ENCODE measurements at places on chromosomes 2 and 18.

GRCh38 chr2:9484533-9484932 lies 10.2 kb downstream of the IAH1 start:
- no peak for DNase-seq

DNA sequence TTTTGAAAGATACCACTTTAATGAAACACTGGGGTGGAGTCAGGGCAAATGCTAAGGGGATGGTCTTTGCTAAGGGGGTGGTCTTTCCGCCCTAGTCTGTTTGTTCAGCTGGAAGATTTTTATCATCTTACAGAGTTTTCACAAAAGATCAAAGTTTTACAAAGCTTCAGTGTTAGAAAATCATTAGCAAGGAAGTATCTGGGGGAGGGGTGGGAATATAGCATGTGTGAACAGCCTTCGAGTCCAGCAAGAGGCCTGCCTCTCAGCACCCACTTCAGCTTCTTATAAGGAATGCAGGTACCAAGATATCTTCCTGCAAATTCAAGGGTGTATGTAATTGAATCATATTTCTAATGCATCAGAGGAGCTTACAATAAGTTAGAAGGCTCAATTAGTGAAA lies 112.9 kb downstream of the RAPGEF4 start:
- DNase-seq, result no peak

DNA sequence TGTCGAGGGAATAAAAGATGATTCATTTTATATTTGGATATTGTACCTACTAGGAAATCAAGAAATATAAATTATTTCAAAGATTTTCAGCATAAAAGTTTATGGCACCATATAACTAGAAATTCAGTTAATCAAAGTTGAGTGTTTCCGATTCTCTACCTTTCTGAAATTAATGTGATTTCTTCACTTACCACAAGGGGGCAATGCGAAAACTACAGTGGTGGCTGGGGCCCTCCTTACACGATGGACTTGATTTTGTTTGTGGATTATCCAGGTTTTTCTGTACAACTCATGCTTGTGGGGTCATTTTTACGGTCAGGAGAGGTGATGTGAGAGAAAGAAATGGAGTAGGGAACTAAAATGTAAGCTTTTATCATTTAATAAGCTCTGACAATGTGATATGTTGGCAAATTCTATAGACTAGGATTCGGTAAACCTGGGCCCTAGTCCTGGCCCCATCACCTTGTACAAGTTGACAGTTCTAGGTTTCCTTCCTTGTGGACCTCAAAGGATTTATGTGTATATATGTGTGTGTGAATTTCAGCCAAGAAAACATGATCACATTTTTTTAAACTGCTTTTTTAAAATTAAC lies 47.6 kb downstream of the G6PC2 start:
- no peak for DNase-seq

DNA sequence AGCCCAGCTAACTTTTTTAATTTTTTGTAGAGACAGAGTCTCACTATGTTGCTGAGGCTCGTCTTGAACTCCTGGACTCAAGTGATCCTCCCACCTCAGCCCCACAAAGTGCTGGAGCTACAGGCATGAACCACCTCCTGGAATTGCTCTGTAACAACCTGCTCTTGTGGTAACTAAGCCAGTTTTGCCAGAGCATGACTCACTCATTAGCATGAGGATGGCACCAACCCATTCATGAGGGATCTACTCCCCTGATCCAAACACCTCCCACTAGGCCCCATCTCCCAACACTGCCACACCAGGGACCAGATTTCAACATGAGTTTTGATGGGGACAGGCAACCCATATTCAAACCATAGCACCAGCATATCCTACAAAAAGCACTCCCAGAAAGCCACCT lies 348.9 kb upstream of the RAB12 start:
- DNase-seq, result no peak

GRCh38 chr18:36128907-36129299 lies 237 bp downstream of the SLC39A6 start:
- no peak for DNase-seq

- DNase-seq, result no peak
These were observed 57.9 kb downstream of the LYPD6 start for GRCh38 chr2:149388120-149388816.

DNA sequence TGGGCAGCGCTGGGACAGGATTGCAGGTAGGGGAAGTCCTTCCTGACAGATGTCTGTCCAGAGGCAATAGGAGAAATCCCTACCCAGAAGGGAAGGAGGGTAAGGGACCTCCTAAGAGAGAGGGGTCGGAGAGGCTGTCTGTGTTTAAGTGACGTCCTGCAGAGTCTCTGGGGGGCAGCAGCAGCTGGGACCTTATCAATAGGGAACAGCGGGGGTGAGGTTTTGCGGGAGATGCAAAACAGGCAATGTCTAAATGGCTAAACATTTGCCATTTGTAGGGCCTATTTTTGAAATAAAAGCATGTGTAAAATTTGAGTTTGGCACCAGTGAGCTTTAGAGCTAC lies 108.7 kb upstream of the HS6ST1 start:
- no peak for DNase-seq

GRCh38 chr2:144146876-144147275 lies 373.0 kb downstream of the ZEB2 start:
- no peak for DNase-seq

DNA sequence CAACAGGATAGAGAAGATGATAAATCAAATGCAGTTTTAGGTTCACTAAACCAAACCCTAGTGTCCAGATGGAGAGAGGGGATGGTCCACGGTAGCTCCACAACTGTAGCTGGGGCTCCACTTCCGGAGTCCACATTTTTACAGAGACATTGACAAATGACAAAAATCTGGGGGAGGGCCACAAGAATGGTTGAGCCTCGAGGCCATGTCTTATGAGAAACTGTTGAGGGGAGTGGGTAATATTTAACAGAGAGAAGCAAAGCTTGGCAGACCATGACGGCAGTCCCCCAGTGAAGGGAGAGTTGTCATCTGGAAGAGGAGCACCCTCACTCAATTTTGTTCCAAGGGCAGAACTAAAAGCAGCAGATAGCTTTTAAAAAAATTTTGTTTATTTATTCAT lies 17.6 kb upstream of the EPHA4 start:
- no peak for DNase-seq

DNA sequence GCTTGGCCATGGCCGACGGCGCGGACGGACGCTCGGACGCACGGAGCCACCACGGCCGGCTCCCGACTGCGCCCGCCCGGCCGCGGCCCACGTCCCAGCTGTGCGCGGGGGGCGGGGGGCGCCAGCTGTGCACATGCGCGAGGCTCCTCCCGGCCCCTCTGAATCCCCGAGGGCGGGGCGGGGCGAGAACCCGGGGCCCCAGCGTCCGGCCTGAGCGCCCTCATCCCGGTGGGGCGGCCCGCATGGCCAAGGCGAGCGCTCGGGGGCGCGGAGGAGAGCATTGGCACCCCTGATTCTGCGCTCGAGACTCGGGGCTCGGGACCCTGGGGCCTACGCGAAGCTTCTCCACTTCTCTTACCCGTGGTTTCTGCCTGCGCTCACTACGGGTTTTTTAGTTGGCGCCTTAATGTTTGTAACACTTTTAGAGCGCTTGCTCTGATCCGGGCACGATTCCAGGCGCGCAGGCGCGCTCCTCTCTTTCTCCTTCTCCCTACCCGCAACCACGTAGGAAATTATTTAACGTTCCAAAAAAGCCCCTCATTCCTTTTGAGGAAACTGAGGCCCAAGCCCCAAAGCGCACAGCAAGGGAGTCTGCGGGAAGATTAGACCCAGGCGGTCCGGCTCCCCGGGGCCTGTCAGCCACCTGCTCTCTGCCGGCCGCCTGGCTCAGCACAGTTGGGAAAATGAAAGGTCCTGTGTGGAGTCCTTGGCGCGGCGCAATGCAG lies at the start of gene PXDN:
PXDN (minus strand) TSS at position 70 of the 725 bp plus-strand sequence; CDS start at position 10, 60 bp downstream.
- DNase-seq, result no peak

- DNase-seq, result no peak
These were observed 1.1 kb upstream of the GBX2 start for GRCh38 chr2:236169151-236169721.
